Activated CD4-positive, alpha-beta T cell treated with anti-CD3 and anti-CD28 coated beads, Interleukin-2, Interleukin-4, amounts not matched to agents 100 ng/mL and 50 ng/mL, durations not matched to agents 16 hours and 8 hours (primary cell): ENCODE measurements at places on chromosomes 6 and 20.

DNA sequence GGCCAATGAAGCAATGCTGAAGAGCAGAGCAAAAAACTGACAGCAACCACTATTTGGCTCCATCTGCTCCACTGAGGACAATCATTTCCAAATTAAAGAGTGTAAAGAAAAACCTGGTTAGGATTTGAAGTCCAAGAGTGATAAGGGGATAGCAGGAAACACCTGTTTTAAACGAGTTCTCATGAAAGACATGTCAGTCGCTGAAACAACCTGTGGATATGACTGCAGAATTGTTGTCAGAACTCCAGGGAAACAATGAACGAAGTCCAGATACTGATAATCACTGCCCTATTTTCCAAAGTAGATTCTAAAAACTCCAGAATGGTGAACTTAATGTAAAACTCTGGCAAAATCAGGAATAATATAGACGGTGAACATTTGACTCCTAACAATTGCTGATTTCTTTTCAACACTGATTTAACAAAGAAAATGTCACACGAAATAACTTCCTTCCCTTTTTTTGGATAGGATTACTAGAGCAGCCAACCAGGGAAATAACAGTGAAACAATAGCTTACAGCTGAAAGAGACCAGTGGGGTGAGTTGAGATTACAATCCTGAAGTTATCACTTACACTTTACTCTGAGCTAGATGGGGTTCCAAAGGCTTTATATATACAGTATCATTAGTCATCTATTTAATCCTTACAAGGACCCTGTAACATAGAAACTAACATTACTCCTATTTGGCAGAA, 83.7 kb downstream of the ELOVL5 start:
- DNase-seq = no peak

- peak; percentile 25 for DNase-seq
Measured at GRCh38 chr6:117459204-117459944, 23.1 kb upstream of the DCBLD1 start.

DNA sequence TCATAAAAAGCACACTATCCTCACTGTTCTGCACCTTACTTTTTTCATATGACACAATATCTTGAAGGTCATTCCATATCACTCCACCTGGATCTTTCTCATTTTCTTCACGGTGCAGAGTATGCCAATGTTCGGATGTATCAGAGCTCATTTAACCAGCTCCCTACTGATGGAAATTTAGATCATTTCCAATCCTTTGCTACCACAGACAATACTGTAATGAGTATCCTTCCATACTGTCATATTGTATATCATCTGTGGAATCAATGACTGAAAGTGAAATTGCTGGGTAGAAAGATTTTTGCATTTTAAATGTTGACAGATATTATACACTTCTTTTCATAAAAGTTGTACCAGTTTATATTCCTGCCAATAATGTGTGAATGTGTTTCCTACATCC, 2.2 kb upstream of the RAB44 start:
- DNase-seq = peak; percentile 78

- DNase-seq = no peak
Measured at GRCh38 chr6:89596484-89596883, 42.1 kb downstream of the LYRM2 start.

- DNase-seq = no peak
Measured at GRCh38 chr20:58938541-58938940, 42.5 kb upstream of the NELFCD start.

GRCh38 chr6:5343998-5344397, 82.7 kb downstream of the FARS2 start:
- DNase-seq = no peak

- no peak for DNase-seq
Measured at GRCh38 chr20:50426866-50427718, 83.1 kb upstream of the PTPN1 start.

- no peak for DNase-seq
Measured at GRCh38 chr20:33842346-33842745, 31.2 kb downstream of the CHMP4B start.

GRCh38 chr20:14232650-14233049, 104.8 kb downstream of the FLRT3 start:
- no peak for DNase-seq

- no peak for DNase-seq
Measured at GRCh38 chr6:18390476-18390875, 3.3 kb downstream of the RNF144B start.

DNA sequence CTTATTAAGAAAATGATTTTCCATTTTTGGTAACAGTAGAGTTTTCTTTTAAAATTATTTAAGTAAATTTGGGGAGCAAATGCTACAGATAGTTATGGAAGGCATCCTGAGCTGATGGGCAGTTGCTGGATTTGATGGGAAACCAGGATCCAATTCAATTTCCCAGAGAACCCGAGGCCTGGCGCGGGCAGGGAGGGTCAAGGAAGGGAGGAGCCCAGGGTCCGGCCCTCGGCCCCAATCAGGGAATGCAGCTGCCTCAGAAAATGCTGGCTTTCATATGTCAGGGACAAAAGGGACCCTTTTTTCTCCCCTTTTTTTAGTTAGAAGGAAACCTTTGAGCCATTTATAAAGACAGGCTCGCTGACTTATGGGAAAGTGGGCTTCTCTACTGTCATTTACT, 42.1 kb downstream of the CTCFL start:
- no peak for DNase-seq

DNA sequence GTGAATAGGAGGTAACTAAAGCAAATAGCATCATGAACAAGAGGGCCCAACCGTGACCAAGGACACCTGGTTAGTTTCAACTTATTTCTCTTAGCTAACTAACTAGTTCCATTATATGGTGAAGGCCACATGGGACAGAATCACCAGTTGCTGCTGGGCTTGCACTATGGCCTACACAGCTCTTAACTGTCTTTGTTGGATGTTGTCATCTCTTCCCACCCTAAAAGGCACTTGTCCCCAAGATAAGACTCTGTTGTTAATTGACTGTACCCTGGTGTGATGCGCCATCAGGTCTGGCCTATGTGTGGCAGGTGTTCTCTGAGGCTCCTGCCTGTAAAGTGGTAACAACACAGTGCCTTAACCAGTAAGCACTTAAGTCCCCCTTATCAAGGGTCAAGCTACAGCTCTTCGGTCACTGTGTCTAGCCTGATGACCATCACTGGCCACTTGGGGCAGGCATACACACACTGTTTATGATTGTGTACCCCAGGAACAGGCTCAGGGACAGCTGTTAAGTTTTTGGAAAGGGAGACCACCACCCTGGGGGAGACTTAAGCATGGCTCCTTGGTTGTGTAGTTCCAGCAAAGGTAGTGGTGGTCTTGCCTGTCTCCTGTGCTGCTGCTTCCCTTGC, 51.2 kb downstream of the CHD6 start:
- no peak for DNase-seq

DNA sequence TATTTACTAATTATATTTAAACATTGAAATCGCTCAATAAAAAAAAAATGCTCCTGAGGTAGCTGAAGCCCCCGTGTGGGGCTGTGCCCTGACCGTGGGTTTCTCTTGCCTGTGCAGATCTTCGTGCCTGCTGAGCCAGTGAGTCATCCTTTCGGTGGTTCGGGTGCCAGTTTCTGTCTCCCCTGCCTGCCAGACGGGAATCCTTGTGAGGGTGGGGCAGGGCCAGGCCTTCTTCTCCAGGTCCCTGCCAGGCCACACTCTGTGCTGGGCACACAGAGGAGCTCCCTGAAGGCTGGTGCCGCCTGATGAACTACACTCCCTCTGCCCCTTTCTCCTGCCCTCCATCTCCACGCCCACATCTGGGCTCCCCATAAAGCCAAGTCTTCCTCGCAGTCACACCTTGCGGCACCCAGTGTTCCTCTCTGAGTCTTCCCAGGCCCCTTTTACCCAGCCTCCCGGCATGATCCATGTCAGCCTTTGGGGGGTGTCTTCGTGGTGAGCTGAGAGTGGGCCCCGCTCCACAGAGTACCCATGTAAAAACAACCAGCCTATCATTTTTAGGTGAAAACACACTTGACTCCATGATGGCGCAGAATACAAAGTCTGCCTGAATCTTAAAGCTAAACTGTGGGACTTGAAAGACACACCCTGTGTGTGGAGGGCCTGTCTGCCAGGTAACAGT, 19.3 kb downstream of the FGD2 start:
- peak; percentile 89 for DNase-seq

DNA sequence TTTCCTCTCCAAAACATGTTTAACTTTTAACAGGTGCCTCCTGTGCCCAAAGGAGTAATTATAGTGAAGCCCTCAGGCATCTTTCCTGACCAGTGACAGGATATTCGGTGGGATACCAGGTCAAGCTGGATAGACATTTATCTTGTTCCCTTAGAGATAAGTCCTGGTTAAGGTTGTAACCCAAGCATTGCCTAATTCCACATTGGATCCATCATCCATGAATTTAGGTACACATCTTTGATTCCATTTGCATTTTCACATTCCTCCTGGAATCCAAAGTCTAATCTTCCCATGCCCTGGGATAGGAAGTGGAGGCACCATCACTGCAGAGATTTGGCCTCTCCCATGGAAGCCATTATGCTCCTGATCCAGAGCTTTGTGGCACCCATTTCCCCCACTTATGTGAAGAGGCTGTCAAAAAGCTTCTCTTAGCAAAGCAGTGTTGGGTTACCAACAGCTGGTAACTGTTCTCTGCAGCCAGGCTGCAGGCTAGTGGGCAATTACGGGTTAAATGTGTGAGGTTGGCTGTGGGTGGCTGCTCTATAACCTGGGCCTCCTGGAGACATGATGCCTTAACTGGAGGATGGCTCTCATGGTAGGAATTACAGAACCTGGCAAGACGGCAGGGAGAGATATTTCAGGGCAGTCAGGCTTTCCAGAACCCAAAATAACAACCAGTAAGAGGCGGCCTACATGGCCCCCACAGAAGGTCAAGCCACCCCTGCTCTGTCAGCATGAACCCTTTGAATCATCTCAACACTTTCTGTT, 96.9 kb upstream of the VGLL2 start:
- no peak for DNase-seq

- no peak for DNase-seq
Measured at GRCh38 chr6:10890151-10890550, 3.3 kb downstream of the SYCP2L start.

GRCh38 chr6:167233490-167233889, 57.6 kb upstream of the UNC93A start:
- no peak for DNase-seq

- DNase-seq = peak; percentile 79
Measured at GRCh38 chr6:168895102-168895812, 358.4 kb downstream of the THBS2 start.

- no peak for DNase-seq
Measured at GRCh38 chr20:62758226-62758912, 37.9 kb upstream of the MRGBP start.

- DNase-seq = no peak
Measured at GRCh38 chr6:53634184-53634631, 31.3 kb downstream of the KLHL31 start.

DNA sequence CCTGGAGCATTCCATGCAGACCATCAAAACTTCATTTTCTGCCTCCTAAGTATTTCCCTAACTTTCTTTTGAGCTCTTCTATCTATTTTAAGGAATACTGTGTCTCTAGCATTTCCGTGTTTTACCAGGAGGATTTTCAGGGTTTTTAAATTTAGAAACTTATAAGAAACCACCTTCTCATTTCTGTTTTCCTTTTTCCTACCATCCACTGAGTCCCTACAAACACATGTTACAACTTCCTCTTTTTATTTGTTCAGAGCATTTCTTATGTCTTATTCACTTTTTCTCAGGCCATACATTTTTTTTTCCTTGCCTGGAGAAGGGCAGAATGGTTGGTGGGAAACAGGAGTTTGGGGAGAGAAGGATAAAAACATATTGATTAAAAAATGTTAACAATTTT, 130.0 kb upstream of the BMP5 start:
- DNase-seq = no peak

GRCh38 chr6:19833947-19834346, 3.2 kb upstream of the ID4 start:
- no peak for DNase-seq

DNA sequence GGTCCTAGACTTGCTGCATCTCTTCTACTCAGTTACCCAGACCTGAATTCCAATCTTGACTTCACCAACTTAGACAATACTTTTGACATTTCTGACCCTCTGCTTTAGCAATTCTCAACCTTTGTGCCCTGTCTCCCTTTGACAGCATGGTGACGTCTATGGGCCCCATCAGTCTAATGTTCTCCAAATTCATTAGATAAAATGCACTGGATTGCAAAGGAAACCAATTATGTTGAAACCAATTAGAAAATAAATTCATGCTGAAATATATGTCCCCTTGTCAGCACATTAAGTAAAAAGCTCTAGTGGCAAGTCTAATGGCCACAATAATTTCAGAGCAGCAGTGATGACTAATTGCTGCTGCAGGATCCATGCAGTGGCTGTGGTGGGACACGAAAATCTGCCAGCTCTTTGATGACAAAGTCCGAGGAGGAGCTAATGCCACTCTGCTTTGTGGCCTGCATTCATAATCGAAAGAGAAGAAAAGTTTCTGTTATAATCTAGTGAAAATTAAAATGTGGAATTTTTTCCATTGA, 64.0 kb downstream of the BFSP1 start:
- no peak for DNase-seq

GRCh38 chr6:80468398-80468797, 361.9 kb downstream of the BCKDHB start:
- DNase-seq = no peak

DNA sequence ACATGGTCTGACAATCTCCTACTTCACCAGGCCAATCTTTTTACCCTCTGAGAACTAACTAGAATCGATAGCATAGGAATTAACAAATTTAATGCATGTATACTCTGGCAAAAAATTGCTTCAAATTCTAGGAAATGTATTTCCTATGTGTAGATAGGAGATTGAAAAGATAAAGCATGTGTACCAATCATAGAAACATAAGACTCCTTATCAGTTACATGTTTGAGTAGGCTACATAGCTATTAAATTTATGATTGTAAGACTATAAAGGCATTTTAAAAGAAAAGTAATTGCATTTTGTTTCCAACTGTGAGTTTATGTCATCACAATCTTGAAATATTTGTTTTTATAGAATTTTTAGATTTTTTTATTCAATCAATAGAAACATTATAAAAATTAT, 196.6 kb upstream of the HEY2 start:
- DNase-seq = no peak

- no peak for DNase-seq
Measured at GRCh38 chr20:13271098-13271497, 50.0 kb downstream of the ISM1 start.

GRCh38 chr20:8355453-8355852, 223.4 kb downstream of the PLCB1 start:
- no peak for DNase-seq

GRCh38 chr6:155080881-155081845, 86.0 kb downstream of the TIAM2 start:
- DNase-seq = no peak

GRCh38 chr6:136525586-136526195, 24.5 kb downstream of the MAP7 start:
- DNase-seq = no peak

GRCh38 chr6:63597141-63598048, 25.1 kb downstream of the LOC128125822 start:
- DNase-seq = no peak
